GM19239 (cell line): ENCODE measurements at places on chromosomes 16 and 17.

DNA sequence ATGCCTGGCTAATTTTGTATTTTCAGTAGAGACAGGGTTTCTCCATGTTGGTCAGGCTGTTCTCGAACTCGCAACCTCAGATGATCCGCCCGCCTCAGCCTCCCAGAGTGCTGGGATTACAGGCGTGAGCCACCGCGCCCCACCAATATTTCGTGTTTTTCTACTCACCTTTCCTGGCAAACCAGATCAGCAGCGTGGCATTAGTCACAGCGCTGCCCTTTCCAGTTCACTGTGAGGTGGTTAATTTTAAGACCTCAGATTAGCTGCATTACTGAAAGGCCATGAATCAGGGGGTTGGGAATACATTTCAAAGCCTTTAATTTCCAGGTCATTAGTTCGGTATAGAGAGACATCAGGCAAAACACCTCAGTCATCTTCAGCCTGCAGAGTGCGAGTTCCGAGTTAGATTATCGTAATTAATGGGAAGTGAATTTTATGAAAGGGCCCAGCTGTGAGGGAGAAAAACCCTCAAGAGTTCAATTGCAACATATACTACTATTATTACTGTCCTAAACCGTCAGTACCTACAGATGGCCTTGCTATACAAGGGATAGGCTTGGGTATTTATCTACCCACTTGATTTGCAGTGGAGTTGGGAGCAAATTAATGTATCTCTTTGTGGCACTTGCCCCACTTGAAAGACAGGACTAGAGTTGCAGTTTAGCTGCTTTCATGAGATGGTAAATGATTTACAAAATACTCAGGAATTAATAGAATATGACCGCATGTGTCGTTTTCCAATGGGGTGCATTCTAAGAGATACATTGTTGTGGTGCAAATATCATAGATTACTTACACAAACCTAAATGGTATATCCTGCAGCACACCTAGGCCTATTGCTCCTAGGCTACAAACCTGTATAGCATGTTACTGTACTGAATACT lies 2.1 kb upstream of the USP32 start:
- DNase-seq, result no peak

DNA sequence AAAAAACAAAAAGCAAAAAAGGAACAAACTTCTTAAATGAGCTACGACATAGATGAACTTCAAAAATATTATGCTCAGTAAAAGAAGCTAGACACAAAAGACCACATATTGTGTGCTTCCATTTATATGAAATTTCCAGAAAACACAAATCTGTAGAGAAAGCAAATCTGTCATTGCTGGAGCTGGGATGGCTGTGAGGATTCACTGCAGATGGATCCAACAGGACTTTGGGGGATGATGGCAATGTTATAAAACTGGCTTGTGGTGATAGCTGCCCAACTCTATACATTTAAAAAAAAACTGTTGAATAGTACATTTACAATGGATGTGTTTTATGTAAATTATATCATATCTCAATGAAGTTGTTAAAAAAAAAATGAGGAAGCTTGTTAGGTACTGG lies 52.6 kb upstream of the MAP3K14 start:
- no peak for DNase-seq

GRCh38 chr16:2712546-2712945 lies 7.5 kb downstream of the PRSS27 start:
- DNase-seq, result no peak

DNA sequence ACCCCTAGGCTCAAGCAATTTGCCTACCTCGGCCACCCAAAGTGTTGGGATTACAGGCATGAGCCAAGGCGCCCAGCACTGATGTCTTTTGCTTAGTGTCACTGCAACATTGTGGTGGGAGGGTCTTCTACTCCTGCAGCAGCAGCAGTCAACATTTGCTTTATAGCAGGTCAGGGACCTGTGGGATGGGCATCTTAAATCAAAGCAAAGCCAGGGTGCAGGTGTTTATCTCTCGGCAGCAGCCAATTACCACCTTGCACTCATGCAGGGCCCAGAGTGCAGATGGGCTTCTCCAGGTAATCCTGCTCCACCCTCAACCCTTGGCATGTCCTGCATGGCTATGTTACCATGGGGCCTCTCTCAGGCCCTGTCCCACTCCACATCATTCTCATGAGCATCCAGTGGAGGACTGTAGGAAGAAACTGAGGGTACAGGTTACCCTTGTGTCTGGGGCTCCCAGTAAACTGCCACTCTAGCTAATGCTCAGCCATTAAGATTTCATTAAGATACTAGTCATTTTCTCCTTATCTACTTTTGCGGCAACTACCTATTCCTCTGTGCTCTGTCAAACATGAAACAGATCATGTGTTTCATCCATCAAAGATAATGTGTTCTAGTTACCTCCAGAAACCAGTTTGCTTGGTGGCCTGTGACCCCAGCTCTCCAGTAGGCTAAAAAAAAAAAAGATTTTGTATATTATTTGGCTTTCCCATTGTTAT lies 16.8 kb downstream of the ADGRG5 start:
- no peak for DNase-seq

GRCh38 chr17:32484041-32484461 lies 2.7 kb upstream of the CDK5R1 start:
- DNase-seq, result no peak

DNA sequence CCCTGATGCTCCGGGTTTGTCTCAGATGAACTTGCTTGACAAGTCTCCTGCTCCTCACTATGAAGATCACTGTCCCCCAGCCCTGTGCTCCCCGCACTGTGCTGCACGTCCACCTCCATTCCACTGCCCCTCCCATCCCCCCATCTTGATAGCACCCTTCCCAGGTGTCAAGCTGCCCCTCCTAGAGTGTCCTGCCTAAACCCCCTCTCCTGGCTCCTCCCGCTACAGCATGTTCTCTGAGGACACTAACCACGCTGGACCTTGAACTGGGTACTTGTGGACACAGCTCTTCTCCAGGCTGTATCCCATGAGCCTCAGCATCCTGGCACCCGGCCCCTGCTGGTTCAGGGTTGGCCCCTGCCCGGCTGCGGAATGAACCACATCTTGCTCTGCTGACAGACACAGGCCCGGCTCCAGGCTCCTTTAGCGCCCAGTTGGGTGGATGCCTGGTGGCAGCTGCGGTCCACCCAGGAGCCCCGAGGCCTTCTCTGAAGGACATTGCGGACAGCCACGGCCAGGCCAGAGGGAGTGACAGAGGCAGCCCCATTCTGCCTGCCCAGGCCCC lies 18.5 kb downstream of the DEXI start:
- DNase-seq, result no peak

DNA sequence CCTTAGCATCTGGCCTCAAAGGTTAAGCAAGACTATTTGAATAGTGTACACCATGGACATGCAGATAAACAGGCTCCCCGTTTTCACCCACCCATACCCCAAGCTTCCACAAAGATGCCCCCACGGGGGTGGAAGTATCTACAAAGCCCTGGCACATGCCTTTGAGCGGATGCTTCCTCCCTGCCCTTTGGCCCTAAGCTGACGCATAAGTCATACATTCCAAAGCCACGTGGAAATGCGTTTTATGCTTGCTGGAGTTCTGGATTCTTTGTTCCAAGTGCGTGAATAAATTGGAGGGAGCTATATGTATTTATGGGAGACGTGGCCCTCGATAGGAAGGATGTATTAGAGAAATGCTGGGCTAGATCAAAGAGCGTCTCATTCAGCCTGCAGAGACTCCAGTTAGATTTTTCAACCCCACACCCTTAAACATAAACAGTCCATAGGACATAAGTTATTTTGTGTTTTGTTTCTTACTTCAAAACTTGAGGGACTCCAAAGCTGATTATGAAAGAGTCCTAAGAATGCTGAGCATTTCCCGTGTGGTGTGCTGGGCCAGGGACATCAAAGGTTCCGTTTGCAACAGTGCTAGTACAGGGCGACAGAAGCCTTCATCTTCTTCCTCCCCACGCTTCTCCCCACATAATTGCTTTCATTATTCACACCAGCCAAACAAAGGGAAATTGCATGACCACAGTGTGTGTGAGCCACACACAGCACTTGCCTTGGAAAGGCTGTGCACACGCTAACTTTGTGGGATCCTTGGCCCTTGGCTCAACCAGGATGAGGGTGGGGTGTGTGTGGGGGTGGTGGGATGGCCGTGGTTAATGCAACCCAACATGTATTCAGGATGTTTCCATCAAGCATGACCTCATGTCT lies 73.6 kb downstream of the WIPI1 start:
- no peak for DNase-seq

DNA sequence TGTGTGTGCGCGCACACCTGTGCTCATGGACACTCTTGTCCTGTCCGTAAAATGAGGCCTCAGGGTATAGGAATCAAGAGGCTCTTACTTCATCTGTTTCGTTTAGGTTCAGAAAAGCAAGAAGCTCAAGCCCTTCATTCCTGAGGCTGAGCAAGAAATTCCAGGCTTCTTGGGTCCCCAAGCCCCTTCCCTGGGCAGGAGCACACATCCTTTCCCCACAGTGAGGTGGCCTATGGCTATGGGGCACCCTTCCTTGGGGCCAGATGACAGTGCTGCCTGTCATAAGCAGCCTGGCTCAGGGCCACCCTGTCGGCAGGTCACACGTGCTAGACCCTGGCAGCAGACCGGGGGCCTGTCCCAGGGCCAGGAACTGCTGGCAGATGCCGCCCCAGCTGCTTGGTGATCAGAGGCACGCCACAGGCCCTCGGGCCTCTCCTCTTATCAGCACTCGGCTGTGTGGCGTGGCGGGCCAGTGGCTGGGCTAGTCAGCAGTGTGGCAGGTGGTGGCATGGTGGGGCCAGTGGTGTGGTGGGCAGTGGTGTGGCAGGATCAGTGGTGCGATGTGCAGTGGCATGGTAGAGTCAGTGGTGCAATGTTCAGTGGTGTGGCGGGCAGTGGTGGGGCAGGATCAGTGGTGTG lies 50.2 kb downstream of the NKD1 start:
- no peak for DNase-seq

DNA sequence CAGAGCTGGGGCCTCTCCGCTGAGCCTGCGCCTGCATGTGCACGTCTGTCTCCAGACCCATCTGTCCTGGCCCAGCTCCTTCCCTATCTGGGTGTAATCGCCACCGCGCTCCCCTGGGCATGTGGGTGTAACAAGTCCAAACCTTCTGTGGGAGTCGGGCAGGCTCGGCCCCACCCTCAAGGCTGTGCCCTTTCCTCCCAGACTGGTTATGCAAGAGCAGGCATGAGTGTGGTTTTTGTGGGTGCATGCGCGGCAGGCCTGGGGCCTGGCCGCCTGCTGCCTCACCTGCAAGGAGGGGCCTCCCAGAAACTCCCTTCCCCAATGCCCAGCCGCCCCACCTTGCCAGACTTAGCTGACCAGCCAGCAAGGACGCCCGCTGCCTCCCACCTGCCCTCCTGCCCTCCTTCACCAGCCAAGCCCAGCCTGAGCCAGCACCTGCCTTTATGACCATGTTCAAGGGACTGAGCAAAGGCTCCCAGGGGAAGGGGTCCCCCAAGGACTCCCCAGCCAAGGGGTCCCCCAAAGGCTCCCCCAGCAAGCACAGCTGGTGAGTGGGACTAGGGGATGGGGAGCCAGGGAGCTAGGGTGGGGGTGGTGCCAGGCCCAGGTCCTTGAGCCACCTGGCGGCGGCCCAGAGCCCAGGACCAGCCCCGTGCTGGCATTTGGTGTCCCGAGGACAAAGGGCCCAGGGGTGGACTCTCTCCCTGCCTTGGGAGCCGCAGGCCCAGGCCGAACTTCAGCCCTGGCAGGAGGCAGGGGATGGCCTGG lies at the start of gene EVPLL:
Gene EVPLL (plus strand): TSS at position 342 of the 768 bp plus-strand sequence. CDS start 3,160 bp downstream, outside the sequence.
- no peak for DNase-seq

GRCh38 chr17:1183171-1183873 lies 3.5 kb upstream of the ABR start:
- peak; percentile 76 for DNase-seq

DNA sequence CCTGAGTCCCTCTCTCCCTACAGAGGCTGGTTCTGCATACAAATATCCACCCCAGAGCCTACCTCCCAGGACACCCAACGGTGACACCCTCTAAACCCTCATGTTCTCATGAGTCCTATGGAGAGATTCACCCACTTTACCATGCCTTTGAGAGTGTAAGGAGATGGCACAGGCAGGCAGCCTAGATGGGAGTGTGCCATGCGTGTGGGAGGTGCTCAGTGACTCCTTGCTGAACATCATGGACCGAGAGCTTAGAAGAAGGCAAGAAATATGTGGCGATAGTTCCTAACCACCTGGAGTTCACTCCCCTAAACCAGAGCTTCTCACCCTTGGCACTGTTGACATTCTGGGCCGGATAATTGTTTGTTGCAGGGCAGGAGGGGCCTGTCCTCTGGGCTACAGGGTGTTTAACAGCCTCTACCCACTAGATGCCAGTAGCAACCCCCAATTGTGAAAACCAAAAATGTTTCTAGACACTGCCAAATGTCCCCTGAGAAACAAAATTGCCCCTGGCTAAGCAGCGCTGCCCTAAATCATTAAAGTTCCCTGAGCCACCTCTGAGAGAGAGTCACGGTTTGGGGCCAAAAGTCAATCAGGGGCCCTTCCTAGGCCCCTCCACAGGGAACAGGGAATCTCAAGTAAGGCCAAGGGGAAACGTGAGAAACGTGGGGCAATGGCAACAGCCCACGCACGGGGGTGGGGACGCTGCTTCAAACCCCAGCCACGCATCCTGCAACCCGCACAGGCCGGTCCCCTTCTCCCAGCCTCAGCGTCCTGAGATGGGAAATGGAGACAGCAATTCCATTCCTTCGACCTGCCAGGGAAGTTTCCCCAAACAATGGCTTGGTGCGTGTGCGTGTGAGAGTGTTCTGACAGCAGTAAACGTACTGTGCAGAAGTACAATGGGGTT lies 66.8 kb downstream of the C16orf78 start:
- no peak for DNase-seq

DNA sequence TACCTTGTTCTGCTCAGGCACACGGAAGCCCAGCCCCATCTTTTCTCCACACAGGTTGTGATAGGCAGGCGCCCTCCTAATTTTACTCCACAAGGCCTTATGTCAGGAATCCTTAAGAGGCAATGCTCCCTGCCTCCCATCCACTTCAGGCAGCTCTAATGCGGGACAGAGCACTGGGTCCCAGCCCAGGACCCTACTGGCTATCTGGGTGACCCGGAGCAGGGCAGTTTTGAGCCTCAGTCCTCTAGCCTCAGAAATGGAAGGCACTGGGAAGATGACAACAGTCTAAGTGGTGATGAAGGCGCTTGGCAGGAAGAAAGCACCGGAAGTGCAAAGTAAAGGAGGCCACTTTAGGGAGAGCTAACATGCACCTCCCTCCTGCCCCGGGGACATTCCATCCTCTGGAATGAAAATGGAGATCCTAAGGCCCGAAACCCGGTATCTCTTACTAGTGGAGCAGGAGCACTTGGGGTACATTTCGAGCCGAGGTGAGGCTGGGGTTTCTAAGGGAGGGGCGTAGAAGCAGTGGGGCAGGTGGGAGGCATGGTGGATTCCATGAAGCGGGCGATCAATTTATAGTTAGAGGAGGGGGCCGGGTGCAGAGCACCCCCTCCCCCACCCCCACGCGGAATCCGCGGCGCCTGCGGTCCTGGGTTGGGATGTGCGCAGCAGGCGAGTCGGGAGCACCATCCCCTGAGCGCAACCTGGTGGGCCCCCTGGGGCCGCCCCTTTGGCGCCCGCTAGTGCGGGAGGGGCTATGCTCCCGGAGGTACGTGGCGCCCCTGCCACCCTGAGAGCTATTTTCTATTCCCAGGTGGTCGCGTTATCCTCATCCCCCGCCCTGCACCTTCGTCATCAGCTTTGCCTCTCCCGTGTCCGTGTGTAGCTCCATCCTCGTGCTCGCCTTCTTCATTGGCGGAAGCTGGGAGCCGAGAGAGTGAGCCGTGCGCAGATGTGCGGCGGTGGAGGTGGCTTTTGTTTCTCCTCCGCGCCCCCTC lies 4.9 kb downstream of the MT1F start:
- DNase-seq, result no peak

GRCh38 chr16:64412578-64413280 lies 709.1 kb downstream of the CDH11 start:
- no peak for DNase-seq
